ENCODE measurements at places on chromosomes 4 and X.

GRCh38 chr4:84470204-84470785 is 28.8 kb downstream of the NKX6-1 start:
- DNase-seq = no peak

DNA sequence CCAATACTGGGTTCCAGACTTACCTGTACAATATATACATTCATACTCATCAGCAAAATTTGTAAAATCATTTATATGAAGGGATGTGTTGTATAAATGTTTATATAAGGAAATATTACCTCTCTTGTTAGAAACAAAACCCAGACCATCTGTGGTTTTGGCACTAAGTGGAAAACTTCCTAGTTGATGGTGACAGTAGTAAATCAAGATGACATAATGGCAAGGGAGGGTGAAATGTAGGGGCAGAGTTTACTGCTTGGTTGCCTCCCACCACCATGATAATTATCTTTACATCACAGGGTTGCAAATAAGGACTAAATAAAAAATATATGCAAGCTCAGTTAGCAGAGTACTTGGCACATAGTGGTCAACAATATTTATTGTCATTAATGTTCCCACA is 365.3 kb upstream of the TEX13C start:
- DNase-seq = no peak

DNA sequence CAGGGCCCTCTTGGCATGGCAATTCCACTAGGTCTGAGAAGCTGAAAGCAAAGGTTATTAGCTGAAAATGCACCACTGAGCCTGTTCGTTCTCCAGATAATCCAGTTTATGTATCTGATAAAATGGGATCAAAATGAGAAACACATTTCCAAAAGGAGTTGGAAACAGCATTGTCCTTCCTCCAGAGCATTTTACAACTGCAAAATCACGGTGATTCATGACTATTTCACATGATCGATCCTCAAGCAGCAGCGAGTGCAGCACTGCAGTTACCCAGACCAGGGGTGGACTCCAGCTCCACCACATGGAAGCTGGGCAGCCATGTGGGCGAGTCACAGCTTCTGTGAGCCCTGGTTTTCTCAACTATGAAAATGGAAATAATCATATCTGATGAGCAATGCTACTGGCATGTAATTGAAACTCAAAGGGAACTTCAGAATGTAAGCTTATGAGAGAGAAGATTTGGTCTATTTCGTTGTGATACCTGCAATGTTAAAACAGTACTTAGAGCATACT is 78.7 kb upstream of the MSX1 start:
- no peak for DNase-seq

GRCh38 chr4:122775987-122776836 is 43.7 kb downstream of the BBS12 start:
- no peak for DNase-seq

GRCh38 chrX:22378296-22378695 is 105.6 kb downstream of the CBLL2 start:
- no peak for DNase-seq

- no peak for DNase-seq
These were observed 307.8 kb upstream of the DIPK2B start for GRCh38 chrX:45508454-45508853.

DNA sequence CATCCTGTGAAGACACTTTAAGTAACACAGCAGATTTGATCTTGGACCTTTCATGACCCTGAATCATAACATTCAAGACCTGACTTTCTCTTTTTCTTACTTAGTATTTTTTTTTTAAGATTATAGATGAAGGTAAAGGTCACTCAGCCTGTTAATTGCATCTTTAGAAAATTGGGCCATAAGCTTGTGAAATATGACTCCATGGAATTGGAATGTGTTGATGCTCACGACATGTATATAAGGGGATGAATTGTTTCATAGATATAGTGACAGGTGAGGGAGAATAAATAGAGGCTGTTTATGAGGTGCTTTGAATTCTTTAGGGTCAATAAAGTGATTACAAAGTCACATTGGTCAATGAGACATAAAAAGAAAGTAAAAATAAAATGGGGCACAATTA is 27.7 kb upstream of the HS3ST1 start:
- no peak for DNase-seq

- no peak for DNase-seq
These were observed 50.0 kb downstream of the ATOH1 start for GRCh38 chr4:93878566-93878965.

GRCh38 chr4:146511381-146511780 is 10.4 kb downstream of the SLC10A7 start:
- DNase-seq = no peak

GRCh38 chr4:122758033-122758432 is 25.5 kb downstream of the BBS12 start:
- DNase-seq = no peak

- DNase-seq = no peak
These were observed 279.7 kb upstream of the ARX start for GRCh38 chrX:25295466-25295865.

- no peak for DNase-seq
These were observed 98.9 kb upstream of the PJA1 start for GRCh38 chrX:69264158-69264581.

DNA sequence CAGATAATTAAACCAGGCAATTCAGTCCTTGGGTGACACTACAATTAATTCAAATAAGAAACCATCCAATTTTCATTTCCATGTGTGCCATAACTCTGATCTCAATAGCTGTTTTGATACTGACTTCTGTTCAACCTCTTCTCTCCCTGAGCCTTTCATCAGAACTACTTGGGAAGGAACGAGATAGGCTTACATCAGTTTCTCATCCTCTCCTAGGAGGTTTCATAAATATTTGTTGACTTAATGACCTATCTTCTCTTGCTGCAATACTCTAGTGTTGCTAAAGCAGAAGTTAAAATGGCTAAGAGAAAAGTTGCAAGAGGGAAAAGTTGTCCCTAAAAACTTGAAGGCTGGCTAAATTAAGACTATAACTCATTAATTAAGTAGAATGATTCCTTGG is 41.8 kb downstream of the PRKG2 start:
- DNase-seq = no peak

GRCh38 chr4:76856243-76857073 is 41.5 kb downstream of the SOWAHB start:
- DNase-seq = no peak

DNA sequence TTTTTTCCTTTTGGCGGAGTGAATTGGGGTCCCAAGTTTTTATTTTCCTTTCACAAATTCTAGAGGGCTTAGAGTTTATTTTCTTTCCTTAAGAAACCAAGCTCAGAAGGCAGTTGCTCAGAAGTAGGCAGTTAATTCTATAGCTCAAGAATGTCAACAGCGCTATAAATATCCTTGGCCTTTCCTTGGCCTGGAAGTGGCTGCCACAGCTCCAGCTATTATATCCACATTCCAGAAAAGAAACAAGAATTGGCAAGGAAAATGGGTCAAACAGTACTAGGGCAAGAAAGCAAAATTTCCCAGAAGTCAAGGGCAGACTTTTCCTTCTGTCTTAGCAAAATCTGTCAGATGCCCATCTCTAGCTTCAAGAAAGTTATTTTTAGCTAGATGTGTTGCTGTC is 31.0 kb downstream of the SLC10A6 start:
- no peak for DNase-seq

- no peak for DNase-seq
These were observed 1.4 kb upstream of the PPID start for GRCh38 chr4:158724637-158725036.

DNA sequence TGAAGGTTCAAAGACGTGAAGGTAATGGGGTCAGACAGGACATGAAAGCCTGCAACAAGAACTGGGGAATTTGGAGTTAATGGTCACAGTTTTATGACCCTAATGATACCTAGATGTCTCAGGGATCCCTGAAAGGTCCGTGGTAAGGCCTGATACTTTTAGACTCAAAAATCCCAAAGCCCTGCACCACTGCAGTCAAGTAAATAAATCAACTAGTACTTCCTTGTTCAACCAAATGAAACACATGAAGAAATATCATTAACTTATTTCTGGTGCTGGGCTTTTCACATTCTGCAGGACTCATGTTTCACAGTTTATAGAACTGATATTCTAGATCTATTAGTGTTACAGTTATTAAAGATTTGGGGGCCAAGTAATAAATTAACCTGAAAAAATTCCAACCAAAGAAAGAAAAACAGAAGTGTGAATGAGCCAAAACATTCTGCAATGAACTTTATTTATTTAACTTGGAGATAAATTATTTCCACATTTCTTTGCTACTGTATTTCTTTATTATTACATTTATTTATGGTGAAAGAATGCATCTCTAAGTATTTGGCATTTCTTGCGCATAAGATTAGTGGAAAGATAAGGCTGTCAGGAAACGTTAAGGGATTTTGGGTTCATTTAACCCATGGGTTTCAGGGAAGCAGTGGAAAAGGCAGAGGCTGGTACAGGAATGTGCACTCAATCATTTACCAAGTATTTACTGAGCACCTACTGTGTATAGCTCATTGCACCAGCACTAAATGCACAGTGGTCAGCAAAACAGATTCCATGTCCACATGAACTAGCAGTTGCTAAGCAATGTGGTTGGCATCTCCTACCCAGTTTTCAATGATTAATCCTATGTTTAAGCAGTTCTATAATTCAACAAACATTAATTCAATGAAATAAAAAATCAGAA is 8.7 kb downstream of the WDFY3 start:
- no peak for DNase-seq

- DNase-seq = no peak
These were observed 1516.4 kb upstream of the PABPC4L start for GRCh38 chr4:135718019-135718418.

GRCh38 chrX:29824176-29824906 is 391.0 kb upstream of the MAGEB2 start:
- DNase-seq = no peak

Measured in NCI-H2029 (cell line).